ENCODE measurements at places on chromosomes 3 and 15.
A peak's percentile ranks its signal among the peaks of the same experiment; 100 is the strongest.

DNA sequence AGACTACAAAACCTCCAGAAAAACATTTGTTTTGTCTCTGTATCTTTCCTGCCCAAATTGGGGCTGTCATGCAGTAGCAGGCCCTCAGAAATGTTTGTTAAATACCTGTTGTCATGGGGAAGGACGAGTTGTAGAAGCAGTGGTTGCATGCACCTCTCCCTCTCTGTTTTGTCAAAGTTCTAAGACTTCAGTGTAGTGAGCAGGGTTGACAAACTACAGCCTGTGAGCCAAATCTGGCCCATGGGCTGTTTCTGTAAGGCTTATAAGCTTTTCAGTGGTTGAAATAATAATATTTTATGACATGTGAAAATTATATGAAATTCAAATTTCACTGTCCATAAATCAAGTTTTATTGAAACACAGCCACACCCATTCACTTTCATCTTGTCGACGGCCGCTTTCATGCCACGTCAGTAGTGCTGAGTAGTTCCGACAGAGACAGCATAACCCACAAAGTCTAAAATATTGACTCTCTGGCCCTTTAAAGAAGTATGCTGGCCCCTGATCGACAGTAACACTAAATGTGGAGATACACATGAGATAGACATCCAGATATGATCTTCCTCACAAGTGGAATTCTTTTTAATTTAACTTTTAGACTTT is 102.9 kb downstream of the PDZRN3 start:
- no peak for DNase-seq

GRCh38 chr3:56926243-56926946 is 124.6 kb upstream of the ARHGEF3 start:
- no peak for DNase-seq

DNA sequence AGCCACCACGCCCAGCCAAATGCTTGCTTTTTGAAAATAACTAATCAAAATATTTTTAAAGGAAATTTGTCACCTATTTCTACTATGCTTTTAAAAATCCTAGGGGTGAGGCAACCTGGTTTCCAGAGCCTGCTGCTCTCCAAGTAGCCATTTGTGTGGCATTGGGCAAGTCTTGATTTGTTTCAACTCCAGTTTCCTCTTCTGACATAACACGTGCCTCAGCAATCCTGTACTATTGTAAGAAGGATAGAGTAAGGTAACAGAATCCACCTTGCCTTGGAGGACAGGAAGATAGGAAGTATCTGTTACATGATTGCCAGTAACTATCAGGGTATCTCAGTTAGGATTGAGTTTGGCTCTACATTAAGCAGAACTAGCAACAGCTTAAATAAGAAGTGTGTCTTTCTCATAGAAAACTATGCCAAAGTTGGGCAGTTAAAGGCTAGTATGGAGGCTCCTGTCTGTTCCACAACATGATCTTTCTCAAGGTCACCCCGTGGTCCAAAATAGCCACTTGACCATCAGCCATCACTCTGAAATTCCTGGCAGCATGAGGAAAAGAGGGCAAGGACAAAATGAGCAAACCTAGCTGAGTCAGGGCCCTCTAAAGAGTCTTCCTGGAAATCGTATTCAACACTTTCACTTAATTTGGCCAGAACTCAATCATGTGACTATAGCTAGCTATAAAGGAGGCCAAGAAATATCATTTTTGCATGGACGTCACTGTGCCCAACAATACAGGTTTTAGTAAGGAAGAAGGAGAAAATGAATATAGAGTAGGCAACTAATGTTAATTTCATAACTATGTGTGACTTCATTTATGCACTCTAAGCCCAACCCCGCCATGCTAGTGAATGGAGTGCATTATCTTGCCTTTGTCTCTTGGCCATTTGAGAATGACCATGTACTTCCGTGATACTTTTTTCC is 66.1 kb downstream of the HMG20A start:
- no peak for DNase-seq

DNA sequence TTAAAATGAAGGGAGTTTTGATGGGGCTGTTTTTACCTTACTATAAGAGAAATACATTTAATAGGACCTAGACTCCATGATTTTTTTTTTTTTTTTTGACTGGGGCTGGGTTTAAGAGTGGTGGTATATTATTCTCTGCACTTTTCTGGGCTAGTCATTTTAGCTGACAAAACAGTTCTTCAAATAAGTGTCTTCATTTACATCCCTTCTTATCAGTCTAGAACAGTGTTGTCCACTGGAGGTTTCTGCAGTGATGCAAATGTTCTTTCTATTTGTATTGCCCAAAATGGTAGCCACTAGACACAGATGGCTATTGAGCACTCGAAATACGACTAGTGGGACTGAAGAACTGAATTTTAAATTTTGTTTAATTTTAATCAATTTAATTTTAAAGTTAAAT is 37.2 kb downstream of the KLHL18 start:
- no peak for DNase-seq

- no peak for DNase-seq
Observed at GRCh38 chr3:117483839-117484238, 774.3 kb downstream of the TUSC7 start.

- DNase-seq = no peak
Observed at GRCh38 chr15:92048739-92049138, 195.2 kb downstream of the SLCO3A1 start.

- DNase-seq = no peak
Observed at GRCh38 chr3:56739036-56739435, 56.0 kb upstream of the TASOR start.

GRCh38 chr3:99023590-99024192 is 122.2 kb upstream of the DCBLD2 start:
- DNase-seq = no peak

GRCh38 chr3:47989981-47990440 is 26.2 kb downstream of the MAP4 start:
- peak; percentile 68 for DNase-seq

GRCh38 chr15:80275961-80276360 is 23.9 kb upstream of the CTXND1 start:
- peak; percentile 57 for DNase-seq

DNA sequence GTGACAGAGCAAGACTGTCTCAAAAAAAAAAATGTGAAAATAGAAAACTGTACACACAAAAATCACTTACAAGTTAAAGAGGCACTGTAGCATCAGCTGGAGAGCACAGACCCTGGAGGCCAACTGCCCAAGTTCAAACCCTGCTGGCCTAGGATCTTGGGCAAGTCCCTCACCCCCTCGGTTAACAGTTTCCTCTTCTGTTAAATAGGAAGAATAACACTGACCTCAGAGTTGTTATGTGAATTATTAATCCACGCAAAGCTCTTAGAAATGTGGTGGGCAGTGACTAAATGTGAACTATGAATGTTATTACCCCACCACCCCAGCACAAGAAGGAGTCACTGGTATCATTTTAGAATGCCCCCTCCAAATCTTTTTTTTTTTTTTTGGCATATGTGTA is 11.2 kb downstream of the CIB1 start:
- no peak for DNase-seq

GRCh38 chr3:14803101-14803980 is 15.4 kb upstream of the FGD5 start:
- no peak for DNase-seq

DNA sequence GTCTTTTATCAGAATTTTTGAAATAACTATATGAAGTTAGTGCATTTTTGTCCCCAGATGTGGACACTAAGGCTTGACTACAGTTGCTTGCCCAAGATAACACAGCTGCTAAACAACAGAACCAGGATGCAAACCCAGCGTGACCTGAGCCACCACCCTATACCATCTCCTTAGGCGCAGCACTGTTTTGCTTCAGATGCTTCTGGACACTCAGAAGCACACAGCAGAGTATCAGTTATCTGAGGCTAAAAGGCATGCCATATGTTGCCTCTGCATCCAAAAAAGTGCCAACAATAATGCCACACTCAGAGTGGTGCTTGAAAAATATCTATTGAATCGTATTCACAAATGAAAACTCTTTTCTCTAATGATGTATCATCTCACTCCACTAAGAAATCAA is 24.5 kb downstream of the KCNMB2 start:
- DNase-seq = no peak

DNA sequence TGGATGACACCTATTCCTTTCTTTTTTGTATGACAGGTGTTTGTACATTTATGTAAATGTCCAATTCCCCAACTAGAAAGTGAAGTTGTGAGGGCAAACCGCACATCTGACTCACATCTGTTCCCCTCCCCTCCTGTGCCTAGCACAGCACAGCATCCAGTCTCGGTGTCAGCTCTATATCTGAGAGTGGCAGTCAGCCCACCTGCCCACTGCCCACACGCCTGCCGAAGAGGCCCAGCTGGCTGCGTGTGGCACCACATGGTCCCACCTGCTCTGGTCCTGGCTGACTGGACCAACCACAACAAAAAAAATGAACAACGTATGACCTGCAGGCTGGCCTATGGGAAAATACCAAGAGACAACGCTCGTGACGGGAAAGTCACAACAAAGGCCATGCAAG is 62.8 kb downstream of the XXYLT1 start:
- no peak for DNase-seq

- no peak for DNase-seq
Observed at GRCh38 chr15:62929000-62929357, 113.6 kb upstream of the TPM1 start.

GRCh38 chr15:68729789-68730411 is 90.8 kb downstream of the ANP32A start:
- no peak for DNase-seq

GRCh38 chr15:41790756-41791546 is 16.7 kb downstream of the MAPKBP1 start:
- DNase-seq = no peak

DNA sequence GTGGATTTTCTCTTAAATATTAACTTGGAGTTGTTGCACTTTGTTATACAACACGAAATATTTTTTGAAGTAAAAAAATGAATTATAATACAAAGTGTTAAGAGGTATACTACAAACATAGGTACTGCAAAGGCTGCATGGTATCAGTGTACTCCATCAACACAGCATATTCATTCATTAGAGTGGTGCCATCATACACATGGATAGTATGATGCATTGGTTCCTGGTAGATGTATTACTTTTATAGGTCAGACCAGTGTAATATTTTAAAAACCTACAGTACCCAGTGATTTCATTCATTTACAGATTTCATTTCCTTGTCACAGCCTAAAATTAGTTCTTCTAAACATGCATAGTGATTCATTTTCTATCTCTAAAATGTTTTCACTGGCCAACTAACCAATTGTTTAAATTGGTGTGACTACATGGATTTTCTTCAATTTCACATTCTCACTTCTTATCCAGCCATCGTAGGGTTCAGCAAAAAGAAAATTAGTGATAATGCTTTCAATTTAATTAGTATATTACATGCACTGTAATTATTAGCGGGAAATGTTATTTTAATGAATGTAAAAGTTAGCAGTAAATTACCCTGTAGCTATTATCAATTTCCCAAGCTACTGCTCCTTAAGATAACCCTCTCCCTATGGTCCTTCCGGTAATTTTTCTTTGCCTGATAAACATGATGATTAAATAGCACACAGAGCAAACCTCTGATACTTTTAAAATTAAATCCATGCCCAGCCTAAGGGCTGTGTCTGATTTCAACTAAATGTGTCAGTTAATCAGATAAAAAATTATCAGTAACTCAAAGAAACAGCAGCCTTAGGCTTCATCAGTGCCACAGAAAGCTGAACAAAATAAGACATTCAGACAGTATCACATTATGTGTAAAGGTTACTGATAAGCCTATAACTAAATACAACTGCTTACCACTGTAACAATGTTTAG is 68.4 kb downstream of the DPH6 start:
- DNase-seq = no peak

DNA sequence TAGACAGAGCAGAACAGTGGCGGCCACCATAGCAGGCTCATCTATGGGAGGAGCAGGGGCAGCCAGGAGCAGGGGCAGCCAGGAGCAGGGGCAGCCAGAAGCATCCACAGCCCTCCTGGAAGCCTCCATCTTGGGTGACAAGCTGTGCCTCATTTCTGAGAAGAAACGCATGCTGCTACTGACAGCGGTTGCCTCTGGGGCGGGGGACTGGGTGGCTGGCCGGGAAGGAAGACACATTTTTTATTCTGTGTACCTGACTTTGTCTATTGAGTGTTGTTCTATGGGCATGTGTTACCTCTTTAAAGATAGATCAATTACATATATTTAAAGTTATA is 71.5 kb upstream of the KLF13 start:
- no peak for DNase-seq

GRCh38 chr3:52843108-52843865 is 8.5 kb upstream of the MUSTN1 start:
- no peak for DNase-seq

GRCh38 chr15:100671858-100672543 is 69.6 kb downstream of the ASB7 start:
- DNase-seq = no peak

DNA sequence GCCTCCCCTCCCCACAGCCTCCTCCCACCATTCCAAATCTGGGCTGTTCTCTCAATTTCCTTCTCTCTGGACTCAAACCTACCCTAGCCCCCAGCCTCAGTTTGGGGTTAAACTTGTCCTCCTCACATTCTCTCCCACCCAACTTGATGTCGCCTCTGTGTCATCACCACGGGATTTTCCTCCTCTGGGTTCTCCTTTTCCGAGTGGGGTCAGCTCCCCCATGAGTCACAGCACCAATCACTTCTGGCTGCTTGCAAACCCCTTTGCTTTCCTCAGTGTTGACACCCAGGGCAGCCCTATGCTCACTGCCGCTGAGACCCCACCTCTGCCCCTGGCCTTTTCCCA is 451 bp downstream of the CCR5AS start:
- DNase-seq = no peak

- DNase-seq = no peak
Observed at GRCh38 chr15:80999623-81000036, 1.1 kb upstream of the TLNRD1 start.
